Eye (tissue), 1 donor: ENCODE measurements at places on chromosomes 11 and 22.

DNA sequence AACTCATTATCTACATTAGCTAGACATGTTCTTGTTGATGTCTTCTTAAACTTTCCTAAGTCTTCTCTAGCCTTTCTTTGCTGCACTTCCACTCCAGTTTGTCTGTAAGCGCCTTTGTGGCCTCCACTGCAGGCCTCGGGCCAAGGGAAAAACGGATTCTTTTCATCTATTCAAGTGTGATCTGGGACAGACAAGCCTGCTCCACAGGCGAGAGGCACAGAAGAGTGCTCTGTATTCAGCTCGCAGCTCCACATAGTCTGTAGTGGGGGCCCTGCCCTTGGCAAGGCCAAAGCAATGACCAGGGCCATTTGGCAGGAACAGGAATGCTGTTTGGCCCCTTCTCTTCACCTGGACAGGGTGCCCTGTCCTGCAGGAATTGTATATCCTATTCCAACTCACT is 84.1 kb upstream of the BARX2 start:
- peak; percentile 49 for DNase-seq

- DNase-seq, result no peak
Observed at GRCh38 chr22:11616811-11617210, 3911.2 kb upstream of the OR11H1 start.

DNA sequence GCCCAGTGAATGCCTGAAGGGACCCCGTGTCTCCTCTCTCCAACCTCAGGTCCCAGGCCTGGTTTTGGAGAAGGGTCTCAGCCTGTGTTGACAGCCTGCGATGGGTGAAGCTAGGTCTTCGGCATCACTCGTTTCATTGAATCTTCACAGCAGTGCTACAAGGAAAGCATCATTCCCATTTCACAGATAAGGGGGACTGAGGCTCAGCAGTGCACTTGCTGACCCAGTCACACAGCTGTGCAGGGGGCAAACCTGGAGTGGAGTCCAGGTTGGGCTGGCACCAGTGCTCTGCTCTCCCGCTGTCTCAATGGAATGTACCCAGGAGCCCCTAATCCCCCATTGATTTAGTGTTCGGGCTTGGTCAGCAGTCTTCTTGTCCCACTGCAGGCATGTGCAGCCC is 10.9 kb upstream of the YWHAH start:
- DNase-seq, result no peak

DNA sequence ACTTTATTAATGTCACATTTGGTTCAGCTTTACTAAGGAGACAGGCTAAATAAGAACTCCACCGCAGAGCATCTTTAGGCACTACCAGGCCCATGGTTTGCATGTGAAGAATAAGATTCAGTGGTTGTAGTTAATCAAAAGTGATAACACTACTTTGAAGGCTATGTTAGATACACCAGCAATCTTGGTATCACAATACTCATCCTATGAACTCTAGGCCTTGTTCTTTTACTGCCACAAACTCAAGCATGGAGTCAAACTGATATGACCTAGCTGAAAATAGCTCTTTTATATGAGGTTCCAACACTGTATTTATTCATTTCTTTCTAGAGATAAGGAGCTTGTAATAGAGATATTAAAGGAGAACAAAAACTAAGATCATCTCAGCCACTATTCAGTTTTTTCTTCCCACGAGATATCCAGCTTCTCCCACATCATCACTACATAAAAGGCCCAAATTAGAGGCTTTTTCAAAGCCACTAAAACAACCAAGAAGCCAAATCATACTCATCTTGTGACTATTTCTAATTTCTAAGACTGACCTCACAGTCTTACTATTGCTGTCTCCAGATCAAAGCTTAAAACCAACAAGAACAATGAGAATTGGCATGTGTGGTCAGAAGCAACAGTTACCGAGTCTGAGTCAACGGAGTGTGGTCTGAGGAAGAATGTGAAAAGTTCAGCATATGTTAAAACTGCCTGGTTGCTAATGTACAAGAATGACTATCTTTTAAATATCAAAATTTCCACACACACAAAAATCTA is 25.1 kb upstream of the GUCY1A2 start:
- no peak for DNase-seq
